Testis (tissue), 5 donors: ENCODE measurements at places on chromosomes 12 and 14. TPM values are rescaled to one million over a fixed set of nuclear protein-coding genes. Genes with fewer than 3 reads are reported as not detected.

KLHL42 gene
- 87.8 TPM for total RNA-seq

SIX6 gene
- total RNA-seq: 0.39 TPM

FAM90A1 gene
- 1.5 TPM for total RNA-seq

EXOC3L4 gene
- total RNA-seq: 1.0 TPM

NAA30 gene
- total RNA-seq: 30.0 TPM

HCAR1 gene
- 0.79 TPM for total RNA-seq

STYK1 gene
- 0.24 TPM for total RNA-seq

DLK1 gene
- 59.4 TPM for total RNA-seq

FGF23 gene
- not detected for total RNA-seq

KERA gene
- total RNA-seq: not detected

TBC1D30 gene
- total RNA-seq: 8.7 TPM

MTA1 gene
- 118 TPM for total RNA-seq

PMEL gene
- 8.9 TPM for total RNA-seq

GRCh38 chr14:59240356-59240755 lies 51.9 kb downstream of the DAAM1 start:
- no peak for DNase-seq

- no peak for DNase-seq
Observed at GRCh38 chr14:69358233-69358963, 39.7 kb downstream of the ERH start.

- DNase-seq: no peak
Observed at GRCh38 chr14:45743884-45744283, 490.9 kb upstream of the MIS18BP1 start.

DNA sequence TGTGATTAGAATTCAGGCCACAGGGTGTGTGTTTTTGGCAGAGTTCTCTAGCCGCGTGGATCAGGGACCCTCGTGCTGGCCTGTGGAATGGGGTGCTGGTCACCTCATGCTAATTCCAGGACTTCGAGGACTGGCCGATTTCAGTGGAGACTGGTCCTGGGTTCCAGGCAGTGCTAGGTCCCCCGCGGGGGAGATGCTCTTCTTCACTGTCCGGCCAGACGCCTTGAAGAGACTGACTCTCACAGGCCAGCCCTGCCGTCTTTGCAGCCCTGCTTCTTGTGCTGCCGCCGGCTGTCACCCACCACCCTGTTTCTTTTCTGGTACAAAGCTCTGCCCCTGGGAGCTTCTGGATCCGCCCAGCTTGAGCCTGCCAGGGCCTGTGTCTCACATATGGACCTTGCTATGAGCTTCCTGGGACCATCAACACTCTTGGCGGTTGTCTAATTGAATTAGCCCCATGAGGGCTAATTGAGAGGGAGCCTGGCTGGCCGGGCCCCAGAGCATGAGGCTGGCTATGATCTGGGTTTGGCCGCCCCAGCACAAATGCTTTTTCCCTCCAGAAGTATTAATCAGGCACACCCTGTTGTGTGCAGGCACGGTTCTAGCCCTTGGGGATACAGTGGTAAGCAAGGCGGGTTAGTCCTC lies 8.2 kb downstream of the MLXIP start:
- DNase-seq: no peak

DNA sequence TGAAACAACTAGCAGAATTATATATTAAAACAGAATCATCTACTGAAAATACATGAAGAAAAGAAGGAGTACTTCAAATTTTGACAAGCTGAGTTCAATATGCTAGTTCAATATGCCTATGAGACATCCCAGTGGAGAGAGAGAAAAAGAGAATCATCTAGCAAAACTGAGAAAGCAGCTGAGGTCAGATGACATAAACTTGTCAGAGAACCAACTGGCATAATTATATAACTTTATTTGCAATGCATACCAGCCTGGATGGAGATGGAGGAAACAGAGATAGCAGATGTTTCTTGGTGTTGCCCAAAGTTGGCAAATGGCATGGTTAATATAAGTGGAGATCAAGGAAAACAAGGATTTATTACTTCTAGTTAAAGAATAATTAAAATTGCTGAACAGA lies 148.7 kb upstream of the PDZRN4 start:
- no peak for DNase-seq

DNA sequence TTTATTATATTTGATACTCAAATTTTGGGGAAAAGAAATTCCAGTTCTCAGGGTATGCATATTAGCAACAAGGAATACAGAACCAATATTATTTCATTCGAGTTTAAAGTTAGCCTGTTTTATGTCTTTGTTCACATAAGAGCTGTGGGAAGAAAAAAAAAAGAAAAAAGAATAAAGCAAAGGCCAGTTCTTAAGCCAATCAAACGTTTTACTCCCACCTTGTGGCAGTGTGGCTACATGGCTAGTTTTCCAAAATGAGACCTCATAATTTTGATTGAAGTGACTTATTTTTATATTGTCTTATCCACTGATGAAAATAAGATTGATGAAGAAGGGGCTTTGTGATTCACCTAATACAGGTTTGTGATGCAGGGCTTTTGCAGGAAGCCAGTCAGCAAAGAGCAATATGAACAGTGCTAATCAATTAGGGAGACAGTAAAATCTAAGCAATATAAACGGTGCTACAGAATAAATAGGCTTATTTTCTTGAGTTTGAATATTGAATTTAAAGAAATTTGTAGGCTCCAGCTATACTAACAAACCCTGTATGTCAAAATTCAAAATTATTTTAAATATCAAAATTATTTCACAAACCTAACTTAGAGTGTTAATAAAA lies 624.1 kb upstream of the FOXG1 start:
- no peak for DNase-seq

- DNase-seq: peak; percentile 37
Observed at GRCh38 chr12:26434299-26435068, 239.1 kb downstream of the SSPN start.

- no peak for DNase-seq
Observed at GRCh38 chr14:104294628-104294982, 156.2 kb downstream of the KIF26A start.

GRCh38 chr12:43069768-43070221 lies 480.2 kb upstream of the PRICKLE1 start:
- DNase-seq: no peak

- DNase-seq: no peak
Observed at GRCh38 chr12:120956579-120957300, 21.6 kb upstream of the HNF1A start.

GRCh38 chr12:56836317-56836716 lies 73.2 kb downstream of the HSD17B6 start:
- DNase-seq: no peak

- DNase-seq: no peak
Observed at GRCh38 chr14:64509036-64509435, 4.5 kb downstream of the ZBTB1 start.

GRCh38 chr14:101328412-101329028 lies 232.8 kb upstream of the DIO3 start:
- no peak for DNase-seq

DNA sequence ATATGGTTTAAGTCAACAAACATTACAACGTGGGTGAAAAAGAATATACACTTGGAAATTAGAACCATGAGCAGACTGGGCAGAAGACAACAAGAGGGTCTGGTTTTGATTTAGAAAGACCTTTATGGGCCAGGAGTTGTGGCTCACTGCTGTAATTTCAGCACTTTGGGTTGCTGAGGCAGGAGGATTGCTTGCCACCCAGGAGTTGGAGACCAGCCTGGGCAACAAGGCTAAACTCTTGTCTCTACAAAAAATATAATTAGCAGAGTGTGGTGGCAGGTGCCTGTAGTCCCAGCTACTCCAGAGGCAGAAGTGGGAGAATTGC lies 2.7 kb upstream of the NFKBIA start:
- DNase-seq: no peak

DNA sequence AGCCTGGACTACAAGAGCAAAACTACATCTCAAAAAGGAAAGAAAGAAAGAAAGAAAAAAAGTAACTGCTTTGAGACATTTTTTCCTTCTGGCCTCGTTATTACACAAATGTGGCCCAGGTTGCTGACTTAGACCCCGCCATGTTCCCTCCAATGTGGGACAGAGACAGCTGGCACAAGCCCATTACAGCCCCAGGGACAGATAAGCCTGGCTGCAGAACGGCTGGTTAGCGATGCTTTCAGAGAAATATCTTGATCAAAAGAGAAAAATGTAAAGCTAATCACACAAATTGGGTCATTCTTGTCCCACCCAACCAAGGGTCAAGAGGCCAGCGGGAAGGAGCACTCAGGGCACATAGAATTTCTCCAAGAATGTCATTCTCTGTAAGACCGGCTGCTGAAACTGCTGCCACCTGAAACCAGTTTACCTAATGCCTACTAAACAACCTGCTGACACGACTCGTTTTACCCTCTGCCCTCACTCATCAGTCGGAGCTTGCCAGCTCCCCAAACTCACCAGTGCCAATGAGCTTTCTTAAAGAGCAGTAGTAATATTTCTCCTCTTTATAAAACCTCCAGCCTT lies 63.1 kb downstream of the TNFAIP2 start:
- DNase-seq: no peak

GRCh38 chr12:122099856-122100255 lies 21.3 kb downstream of the MLXIP start:
- no peak for DNase-seq

- DNase-seq: no peak
Observed at GRCh38 chr12:62603811-62604098, 137.1 kb downstream of the MON2 start.

DNA sequence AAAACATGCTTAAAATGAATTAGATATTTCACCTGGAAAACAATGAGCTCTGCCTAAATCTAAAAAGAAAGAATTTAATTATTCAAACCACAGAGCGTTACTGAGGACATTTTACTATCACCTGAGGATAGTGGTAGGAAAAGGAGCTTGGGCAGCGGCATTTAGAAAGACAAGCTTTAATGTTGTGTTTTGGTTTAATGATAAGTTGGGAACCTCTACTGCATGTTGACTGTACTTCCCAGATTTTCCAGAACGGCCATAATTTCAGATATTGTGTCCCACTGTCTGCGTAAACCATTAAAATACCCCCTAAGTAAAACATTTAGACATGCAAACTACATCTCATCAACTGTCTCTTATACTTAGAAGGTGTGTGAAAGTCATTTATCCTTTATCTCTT lies 55.4 kb downstream of the CPM start:
- DNase-seq: no peak

DNA sequence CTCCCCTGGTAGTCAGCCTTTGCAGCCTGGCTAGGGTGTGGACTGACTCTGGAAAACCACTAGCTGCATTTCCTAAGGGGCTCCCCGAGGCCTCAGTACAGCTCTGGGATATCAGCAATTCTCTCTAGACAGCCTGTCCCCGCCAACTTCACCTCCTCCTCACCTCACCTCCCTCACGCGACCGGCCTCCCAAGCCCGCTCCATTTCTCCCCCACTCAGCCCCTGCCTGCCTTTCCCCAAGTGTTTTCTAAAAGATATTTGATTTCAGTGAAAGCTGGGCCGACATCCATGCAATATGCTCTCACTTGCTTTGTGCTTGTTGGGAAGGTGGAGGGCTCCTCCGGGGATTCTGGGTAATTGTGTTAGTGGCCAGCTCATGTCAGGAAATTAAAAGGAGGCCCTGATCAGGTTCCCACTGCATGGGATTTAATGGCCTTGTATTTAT lies 91.8 kb downstream of the ESRRB start:
- no peak for DNase-seq

- DNase-seq: peak; percentile 67
Observed at GRCh38 chr12:26845057-26845666, 12.2 kb upstream of the ITPR2 start.

- DNase-seq: no peak
Observed at GRCh38 chr12:129372876-129373275, 519.6 kb downstream of the GLT1D1 start.

- DNase-seq: no peak
Observed at GRCh38 chr12:25591144-25591543, 38.1 kb upstream of the LMNTD1 start.

GRCh38 chr12:92041742-92042141 lies 103.9 kb downstream of the BTG1 start:
- DNase-seq: no peak

GRCh38 chr12:18703321-18703720 lies 34.5 kb downstream of the PLCZ1 start:
- no peak for DNase-seq

DNA sequence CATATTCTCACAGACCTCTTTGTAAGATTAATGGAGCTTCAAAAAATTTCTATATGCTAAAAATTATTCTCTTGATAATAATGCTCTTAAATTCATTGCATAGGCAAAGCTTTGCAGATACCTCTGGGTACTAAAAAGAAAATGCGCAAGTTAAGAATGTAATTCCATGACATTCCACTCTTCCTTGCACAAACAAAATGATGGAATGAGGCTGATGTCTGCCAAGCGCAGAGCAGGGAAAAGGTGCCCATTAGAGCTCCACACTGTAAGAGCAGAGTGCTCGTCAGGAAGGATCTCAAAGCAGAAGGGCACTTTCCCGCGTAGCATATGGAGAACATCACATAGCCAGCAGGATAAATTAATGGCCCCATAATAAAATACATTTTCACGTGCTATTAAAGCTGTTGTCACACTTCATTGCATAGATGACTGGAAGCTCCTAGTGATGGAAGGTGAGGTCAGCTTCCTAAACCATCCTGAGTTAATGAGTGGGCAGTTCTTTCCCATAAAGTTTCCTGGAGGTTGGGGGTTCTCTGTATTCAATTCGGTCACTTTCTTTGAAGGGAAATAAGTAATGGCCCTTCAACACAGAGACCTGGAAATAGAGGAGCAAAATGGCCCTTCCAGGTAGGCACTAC lies 1058.9 kb downstream of the GALC start:
- no peak for DNase-seq

DNA sequence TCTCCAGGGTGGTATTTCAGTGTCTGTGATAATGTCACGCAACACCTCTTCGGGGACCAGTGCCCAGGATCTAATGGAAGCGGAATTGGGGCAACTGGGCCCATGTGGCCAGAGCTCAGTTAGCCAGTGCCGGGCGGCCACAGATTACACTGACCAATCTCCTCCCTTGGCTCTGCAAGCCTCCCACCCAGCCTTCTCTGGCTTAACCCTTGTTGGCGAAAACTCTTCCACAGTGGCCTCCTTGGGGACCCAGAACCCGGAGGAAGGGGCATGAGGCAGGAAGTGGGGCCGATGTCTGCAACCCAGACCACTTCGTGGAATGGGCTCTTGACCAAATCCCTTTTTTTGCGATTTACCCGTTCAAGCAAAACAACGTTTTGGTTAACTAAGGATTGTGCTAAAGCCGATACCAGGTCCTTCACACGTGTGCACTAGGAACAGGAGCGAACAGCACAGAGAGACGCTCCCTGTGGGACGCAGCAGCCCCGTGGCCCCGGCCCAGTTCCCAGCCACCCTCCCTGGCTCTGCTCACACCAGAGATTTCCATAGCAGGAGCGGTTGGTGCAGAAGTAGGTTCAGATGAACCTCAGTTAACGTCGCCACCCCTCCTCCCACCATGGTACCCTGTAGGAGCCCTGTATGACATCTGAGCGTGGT lies 38.2 kb downstream of the SLC8B1 start:
- DNase-seq: no peak

DNA sequence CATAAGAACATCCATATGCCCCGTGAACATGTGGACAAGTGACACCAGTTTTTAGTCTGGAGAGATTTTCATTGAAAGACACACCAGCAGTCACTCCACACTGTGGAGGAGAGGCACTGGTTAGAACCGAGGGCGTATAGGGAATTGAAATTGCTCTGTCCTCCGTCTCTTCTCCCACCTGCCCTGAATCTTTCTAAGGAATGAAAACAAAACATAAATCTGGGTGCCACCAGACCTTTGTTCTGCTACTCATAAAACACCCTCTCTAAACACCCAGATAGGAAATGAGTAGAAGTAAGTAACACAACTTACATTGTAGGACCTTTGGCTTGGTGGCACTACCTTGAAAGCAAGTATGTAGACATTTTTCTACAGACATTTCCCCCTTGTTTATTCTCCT lies 37.1 kb upstream of the STON2 start:
- DNase-seq: no peak

GRCh38 chr14:103141117-103141796 lies 18.0 kb downstream of the TNFAIP2 start:
- DNase-seq: peak; percentile 49
